ENCODE measurements at places on chromosomes 13 and 19.

DNA sequence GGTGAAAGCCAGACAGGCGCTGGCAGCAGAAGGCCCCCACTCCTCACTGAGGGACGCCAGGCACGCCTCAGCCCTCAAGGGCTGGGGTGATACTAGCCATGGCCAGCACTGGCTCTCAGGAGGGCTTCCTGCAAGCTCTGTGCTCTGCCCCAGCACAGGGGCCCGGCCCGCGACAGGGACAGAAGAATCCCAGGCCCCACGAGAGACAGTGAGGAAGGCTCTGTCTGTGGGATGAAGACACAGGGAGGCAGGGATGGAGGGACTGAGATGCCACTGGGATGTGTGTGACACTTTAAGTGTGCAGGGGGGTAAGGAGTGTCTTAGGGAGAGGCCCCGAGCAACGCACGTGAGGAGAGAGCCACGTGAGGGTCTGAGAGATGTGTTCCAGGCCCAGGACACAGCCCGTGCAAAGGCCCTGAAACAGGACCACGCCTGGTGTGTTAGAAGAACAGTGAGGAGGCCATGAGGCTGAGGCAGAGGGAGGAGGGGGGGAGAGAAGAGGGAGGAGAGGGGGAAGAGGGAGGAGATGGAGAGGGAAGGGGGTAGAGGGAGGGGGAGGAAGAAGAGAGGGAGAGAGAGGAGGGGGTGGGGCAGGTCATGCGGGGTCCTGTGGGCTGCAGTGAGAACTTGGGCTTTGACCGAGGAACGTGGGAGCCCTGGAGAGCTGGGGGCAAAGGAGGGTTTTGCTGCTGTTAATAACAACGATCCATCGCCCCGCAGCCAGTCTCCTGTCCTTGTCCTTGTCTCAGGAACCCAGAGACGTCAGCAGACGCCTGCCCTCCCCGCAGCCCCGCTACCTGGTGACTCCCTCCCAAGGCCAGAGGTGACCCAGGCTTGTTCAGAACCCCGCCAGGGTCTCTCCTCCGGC, 7.2 kb downstream of the RPL36 start:
- peaks cover 1% of the 10 kb centered on the region for H3K4me1 ChIP-seq
- peaks cover 76% of the 10 kb centered on the region for H3K36me3 ChIP-seq
- H3K27me3 ChIP-seq, result no peaks in the 10 kb centered on the region
- H3K4me3 ChIP-seq, result no peak overlapping the region
- no peak overlapping the region for H3K27ac ChIP-seq

DNA sequence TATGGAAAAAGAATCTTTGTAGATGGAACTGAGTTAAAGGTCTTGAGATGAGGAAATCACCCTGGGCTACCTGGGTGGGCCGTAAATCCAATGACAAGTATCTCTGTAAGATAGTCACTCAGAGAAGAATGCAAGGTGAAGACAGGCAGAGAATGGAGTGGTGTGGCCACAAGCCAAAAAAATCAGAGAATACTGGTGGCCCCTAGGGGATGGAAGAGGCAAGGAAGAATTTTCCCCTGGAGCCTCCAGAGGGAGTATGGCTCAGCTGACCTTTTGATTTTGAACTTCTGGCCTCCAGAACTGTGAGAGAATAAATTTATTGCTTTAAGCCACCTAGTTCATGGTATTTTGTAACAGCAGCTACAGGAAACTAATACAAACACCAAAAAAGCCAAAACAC, 32.7 kb upstream of the CSNK1A1L start:
- peaks cover 14% of the 10 kb centered on the region for H3K4me1 ChIP-seq
- H3K36me3 ChIP-seq, result no peaks in the 10 kb centered on the region
- no peak overlapping the region for H3K27ac ChIP-seq
- no peak for DNase-seq
- no peak overlapping the region for H3K4me3 ChIP-seq

DNA sequence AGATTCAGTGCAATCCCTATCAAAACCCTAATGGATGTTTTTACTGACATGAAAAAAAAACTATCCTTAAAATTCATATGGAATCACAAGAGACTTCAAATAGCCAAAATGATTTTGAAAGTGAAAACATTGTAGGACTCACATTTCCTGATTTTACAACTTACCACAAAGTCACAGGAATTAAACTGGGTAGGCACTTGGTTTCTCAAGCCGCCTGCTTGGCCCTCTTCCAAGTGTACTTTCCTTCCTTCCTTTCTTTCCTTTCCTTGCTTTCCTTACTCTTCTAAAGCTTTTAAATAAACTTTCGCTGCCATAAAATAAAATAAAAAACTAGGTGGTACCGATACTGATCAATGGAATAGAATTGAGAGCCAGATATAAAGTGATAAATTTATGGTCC, 21.0 kb upstream of the CD33 start:
- no peaks in the 10 kb centered on the region for H3K4me1 ChIP-seq
- no peaks in the 10 kb centered on the region for H3K36me3 ChIP-seq
- no peaks in the 10 kb centered on the region for H3K27me3 ChIP-seq
- H3K4me3 ChIP-seq, result no peak overlapping the region
- DNase-seq, result no peak

- no peak within 1 kb of the TSS for H3K27ac ChIP-seq
- H3K4me3 ChIP-seq, result no peak within 1 kb of the TSS
- DNase-seq, result no peak
- H3K27me3 ChIP-seq, result peaks cover 38% of the 10 kb centered on the region
These were observed at the start of gene ZNF536 for GRCh38 chr19:30371960-30372824. ZNF536 (plus strand) TSS chr19:30372384; CDS start chr19:30443563, 71,179 bp downstream.

DNA sequence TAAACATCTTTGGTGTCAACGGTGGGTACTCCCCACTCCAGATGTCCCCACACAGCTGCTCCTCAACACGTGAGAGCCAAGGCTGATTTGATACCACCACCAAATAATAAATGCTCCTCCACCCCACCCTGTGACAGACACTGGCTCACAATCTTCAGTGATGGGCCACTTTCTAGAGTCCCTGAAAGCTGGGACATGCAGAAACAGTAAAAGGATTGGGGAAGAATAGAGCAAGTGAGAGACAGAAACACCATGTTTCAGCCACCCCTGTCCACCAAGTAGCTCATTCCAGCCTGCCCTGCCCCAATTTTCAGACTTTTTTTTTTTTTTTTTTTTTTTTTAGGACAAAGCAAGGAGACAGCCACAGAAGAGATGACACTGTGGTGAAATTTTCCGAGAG, 1.6 kb downstream of the SLC46A3 start:
- H3K36me3 ChIP-seq, result peaks cover 9% of the 10 kb centered on the region
- DNase-seq, result no peak
- H3K27me3 ChIP-seq, result no peaks in the 10 kb centered on the region
- peaks cover 9% of the 10 kb centered on the region for H3K4me1 ChIP-seq
